ENCODE measurements at places on chromosomes 5 and 9. TPM values are rescaled to one million over a fixed set of nuclear protein-coding genes. Genes with fewer than 3 reads are reported as not detected.

DNA sequence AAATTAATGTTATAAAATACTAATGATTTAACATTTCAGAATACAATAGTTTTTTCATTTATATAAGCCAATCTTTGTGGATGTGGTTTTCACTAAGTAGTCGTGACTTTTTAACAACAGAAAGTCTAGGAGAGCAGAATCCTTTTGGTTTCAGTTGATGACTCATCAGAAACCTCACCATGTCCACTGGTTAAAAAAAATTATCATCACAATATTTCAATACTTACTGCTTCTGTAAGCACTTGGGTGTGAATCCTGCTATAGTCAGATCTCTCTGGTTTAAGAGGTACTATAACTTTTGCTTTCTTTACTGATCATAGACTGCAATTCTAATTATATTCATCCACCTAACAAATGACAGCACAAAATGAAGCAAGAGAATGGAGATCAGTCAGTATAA lies 77.2 kb downstream of the MRPS30 start:
- no peak for DNase-seq

- no peak for DNase-seq
Measured at GRCh38 chr5:112379542-112380325, 39.3 kb downstream of the EPB41L4A start.

GRCh38 chr9:130756455-130757152 lies 63.0 kb downstream of the EXOSC2 start:
- DNase-seq, result no peak

GRCh38 chr9:2241461-2241835 lies 226.3 kb downstream of the SMARCA2 start:
- peak; percentile 5 for DNase-seq

GRCh38 chr5:127839072-127839471 lies 135.9 kb downstream of the CCDC192 start:
- no peak for DNase-seq

DNA sequence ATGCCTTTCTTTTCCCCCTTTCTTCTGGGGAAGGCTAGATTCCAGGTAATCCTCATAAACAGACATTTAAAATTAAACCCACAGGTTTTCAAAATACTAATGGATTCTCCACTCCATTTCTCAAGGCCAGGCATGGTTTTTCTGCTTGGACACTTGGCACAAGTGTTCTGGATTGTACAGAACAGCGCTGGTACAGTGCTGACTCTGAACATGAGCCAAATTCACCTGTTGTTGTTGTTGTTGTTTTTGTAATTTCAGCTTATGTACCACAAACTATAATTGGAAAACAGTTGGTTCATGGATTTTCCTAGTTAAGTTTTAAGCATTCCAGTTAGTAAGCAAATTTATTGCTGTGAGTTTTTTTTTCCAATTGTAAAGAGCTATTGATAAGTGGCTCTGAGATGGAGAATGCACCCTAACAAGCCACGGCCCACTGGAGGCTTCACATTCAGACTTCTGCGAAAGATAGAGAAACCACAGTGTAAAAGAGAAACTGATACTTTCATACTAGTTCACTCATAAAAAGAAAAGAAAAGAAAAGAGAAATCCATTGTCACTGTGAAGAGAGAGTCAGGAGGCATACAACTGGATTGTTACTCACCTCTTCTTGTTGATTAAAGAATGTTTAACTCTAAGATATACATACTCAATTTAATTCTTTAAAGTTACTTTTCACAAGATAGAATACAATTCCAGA lies 16.2 kb upstream of the ITGA1 start:
- DNase-seq, result peak; percentile 80

- no peak for DNase-seq
Measured at GRCh38 chr9:136083558-136084062, 11.5 kb downstream of the NACC2 start.

GRCh38 chr5:149706158-149706557 lies 24.0 kb upstream of the PPARGC1B start:
- DNase-seq, result no peak

DNA sequence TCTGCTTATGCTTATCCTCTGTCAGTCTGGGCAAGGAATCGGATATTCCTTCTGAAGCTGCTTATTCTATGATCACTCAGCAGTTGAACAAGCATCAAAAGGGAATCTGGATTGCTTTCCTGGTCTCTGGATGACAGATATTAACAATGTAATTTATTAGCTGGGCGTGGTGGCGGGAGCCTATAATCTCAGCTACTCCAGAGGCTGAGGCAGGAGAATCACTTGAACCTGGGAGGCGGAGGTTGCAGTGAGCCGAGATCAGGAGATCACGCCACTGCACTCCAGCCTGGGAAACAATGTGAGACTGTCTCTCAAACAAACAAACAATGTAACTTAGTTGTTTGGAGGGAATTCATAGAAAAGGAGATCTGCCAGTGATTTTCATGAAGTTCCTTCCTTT lies 45.4 kb downstream of the DMRT1 start:
- DNase-seq, result no peak

GRCh38 chr9:133561976-133562554 lies 27.6 kb downstream of the ADAMTSL2 start:
- no peak for DNase-seq

DNA sequence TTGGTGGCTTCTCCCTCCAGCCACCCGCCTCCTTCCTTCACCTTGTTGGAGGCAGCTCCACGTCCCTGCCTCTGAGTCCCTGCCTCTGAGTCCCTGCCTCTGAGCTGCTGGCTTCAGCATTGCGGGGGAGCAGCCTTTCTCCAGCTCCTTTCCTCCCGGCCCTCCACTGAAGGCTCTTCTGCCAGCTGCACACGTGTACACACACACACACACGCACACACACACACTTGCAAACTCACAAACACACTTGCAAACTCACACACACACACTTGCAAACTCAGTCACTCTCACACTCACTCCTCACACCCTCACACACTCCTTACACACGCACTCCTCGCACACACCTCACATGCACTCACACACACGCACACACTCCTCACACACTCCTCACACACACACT lies 45.1 kb downstream of the C9orf50 start:
- DNase-seq, result no peak

GRCh38 chr9:33234511-33235467 lies 5.2 kb upstream of the SPINK4 start:
- no peak for DNase-seq

GRCh38 chr5:17054911-17055310 lies 118.8 kb upstream of the MYO10 start:
- no peak for DNase-seq

DNA sequence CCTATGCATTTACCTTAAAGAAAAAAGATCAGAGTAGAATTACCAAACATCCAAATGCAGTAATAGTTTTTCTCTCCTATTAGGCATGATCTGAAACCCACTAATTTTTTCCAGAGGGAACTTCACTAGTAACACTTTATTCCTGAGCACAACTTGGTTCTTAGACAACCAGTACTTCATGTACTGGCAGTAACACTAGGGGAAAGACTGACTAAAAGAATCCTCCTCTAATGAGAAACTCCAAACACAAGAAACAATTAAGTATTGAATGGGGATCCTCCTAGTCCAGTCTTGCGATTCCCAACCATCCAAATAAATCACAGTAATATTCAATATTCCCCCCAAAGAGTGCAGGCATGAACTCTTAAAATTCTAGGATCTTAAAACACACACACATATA lies 48.9 kb downstream of the ZNF608 start:
- no peak for DNase-seq

- no peak for DNase-seq
Measured at GRCh38 chr9:91908746-91909145, 41.3 kb downstream of the ROR2 start.

GRCh38 chr5:68957591-68957990 lies 136.2 kb upstream of the SLC30A5 start:
- no peak for DNase-seq

DNA sequence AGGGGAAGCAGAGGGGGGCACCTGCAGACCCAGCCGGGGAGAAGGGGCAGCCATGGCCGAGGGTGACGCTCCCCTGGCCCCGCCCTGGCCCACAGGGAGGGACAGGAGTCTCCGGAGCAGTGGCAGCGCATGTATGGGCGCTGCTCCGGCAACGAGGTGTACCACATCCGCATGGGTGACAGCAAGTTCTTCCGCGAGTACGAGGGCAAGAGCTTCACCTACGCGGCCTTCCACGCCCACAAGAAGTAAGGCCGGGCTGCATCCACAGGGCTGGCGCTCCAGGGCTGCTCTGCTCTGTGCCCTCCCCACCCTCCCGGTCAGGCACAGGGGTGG lies 68.2 kb downstream of the KCNT1 start:
- no peak for DNase-seq

DNA sequence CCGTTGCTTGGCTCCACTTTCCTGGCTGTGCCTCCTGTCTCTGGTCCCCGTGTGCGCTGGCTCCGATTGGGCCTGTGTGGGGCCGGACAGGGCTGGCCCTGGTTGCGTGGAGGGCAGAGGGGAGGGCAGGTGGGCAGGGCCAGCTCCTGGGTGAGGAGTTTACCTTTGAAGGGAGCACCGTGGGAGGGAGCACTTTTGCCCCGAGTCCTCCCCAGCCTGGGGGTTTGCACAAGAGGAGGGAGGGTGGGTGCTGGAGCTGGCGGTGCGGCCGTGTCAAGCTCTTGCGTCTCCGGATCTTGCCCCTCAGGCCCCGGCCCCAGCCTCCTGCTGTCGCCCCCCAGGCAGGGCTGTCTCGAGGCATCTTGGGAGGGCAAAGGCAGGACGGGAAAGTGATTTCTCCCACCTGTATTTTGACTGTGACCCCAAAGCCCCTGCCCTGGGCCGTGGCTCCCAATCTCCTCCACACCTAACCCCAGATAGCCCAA lies 48.3 kb upstream of the EXOC3 start:
- no peak for DNase-seq

DNA sequence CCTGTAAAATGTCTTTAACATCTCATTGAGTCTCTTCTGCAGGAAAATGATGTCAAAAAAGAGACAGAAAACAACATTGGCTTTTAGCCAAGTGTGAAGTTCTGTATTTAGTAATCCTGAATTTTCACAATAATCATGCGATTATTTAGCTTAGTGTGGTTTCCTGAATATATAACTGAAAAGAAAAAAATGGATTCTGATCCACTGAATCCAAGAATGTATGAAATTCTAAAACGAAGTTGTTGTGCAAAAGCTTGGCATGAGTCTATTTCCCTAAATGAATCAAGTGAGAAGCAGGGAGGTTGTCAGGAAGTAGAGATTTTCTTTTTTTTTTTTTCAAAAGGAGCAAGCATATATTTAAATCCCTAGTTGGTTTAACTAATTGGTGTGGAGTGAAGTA lies 145.9 kb upstream of the CDH6 start:
- DNase-seq, result no peak

DNA sequence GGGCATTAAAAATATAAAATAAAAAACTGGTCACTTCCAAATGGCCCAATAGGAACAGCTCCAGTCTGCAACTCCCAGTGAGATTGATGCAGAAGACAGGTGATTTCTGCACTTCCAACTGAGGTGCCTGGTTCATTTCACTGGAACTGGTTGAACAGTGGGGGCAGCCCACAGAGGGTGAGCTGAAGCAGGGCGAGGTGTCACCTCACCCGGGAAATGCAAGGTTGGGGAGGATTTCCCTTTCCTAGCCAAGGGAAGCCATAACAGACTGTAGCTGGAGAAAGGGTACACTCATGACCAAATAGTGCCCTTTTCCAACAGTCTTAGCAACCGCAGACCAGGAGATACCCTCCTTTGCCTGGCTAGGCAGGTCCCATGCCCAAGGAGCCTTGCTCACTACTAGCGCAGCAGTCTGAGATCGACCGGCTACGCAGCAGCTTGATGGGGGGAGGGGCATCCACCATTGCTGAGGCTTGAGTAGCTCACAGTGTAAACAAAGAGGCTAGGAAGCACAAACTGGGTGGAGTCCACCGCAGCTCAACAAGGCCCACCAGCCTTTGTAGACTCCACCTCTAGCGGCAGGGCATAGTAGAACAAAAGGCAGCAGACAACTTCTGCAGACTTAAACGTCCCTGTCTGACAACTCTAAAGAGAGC lies 12.7 kb downstream of the RLN1 start:
- DNase-seq, result peak; percentile 68

DNA sequence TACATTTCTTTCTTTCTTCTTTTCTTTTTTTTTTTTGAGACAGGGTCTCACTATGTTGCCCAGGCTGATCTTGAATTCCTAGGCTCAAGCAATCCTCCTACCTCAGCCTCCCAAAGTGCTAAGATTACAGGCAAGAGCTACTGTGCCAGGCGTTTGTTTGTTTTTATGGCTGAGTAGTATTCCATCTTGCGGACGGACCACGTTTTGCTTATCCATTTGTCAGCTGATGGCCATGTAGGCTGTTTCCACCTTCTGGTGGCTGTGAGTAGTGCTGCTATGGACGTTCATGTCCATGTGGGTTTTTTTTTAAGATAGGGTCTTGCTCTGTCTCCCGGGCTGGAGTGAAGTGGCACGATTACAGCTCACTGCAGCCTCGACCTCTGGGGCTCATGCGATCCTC lies 2.5 kb downstream of the DOK3 start:
- DNase-seq, result no peak

DNA sequence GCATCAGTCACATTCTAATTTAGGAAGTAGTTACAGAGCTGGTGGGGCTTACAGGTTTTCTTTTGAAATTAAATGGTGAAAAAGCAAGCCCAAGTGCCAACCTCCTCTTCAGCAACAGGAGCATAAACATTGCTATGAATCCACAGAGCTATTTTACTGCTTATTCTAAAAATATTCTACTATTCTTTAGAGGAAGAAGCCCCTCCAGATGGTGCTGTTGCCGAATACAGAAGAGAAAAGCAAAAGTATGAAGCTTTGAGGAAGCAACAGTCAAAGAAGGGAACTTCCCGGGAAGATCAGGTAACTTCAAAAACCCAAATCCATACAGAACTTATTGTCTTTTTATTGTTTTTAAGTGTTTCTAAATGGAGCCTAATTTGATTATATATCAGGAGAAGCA lies 202.8 kb downstream of the CWC27 start:
- DNase-seq, result no peak

GRCh38 chr5:76385540-76385939 lies 17.5 kb upstream of the IQGAP2 start:
- DNase-seq, result no peak

Gene AHRR
- total RNA-seq, result 26.3 TPM

Gene SAXO1
- total RNA-seq, result 0.07 TPM

Gene RALGPS1
- 1.9 TPM for total RNA-seq

Gene RCL1
- total RNA-seq, result 24.5 TPM

Gene ANKRD33B
- 13.8 TPM for total RNA-seq

Gene PCDH1
- total RNA-seq, result not detected

Gene FBP2
- total RNA-seq, result not detected

Gene PNPLA7
- 4.8 TPM for total RNA-seq

Gene BTNL8
- total RNA-seq, result not detected

Gene PANK3
- 58.7 TPM for total RNA-seq

Gene SURF6
- 24.9 TPM for total RNA-seq

Gene APBA1
- total RNA-seq, result 0.07 TPM

Gene CORO2A
- 13.4 TPM for total RNA-seq

Gene MEF2C
- 0.27 TPM for total RNA-seq

Gene PAPPA
- not detected for total RNA-seq

Gene PHF2
- total RNA-seq, result 12.9 TPM

Gene OR5C1
- total RNA-seq, result not detected

Gene NKD2
- total RNA-seq, result 1.5 TPM

Gene SLC25A2
- not detected for total RNA-seq
